Activated naive CD8-positive, alpha-beta T cell treated with anti-CD3 and anti-CD28 coated beads, Interleukin-2, amount 10 ng/mL, durations not matched to agents 7 days and 5 days (primary cell): ENCODE measurements at places on chromosomes 2 and 18. TPM values are rescaled to one million over a fixed set of nuclear protein-coding genes. Genes with fewer than 3 reads are reported as not detected.

Gene CTAGE1
- not detected for total RNA-seq

GRCh38 chr18:57791911-57792310 lies 11.2 kb downstream of the ATP8B1 start:
- no peak for DNase-seq
- H3K36me3 ChIP-seq, result no peaks in the 10 kb centered on the region
- H3K4me3 ChIP-seq, result no peak overlapping the region

DNA sequence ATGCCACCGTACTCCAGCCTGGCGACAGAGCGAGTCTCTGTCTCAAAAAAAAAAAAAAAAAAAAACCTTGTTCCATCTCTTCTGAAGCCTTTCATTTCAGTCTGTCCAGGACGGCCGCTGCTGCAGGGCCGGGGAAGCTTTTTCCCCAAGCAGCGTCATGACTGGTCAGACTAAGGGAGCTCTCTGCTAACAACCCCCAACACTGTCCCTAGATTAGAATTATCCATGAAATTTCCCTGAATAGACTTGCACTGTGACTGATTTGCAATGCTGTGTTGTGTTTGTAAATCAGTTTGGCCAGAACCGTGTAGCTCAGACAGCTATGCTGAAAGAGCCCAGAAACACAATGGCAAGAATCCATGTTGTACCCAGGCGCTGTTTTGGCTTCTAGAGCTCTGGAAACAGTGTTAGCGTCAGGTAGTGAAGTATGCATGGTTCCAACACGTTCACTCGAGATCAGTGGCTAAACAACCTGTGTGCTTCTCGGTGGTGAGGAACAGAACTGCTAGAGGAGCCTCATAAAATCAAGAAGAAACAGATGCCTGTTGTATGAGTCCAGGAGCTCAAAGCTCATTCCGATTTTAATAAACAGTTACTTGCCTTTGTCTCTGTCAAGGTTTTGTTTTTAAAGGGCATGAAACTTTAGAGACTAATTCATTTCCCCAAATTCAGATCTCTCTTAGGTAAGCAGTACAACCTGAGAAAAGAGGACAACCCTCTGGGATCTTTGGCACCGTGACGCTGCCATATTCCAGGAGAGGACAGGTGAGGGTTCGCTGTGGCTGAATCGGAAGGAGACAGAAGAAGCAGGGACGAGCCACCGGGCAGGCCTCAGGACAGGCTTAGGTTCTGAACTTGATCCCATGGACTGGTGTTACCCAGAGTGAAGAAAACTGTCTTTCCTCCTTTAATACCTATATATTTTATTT lies 43.5 kb downstream of the GORASP2 start:
- no peaks in the 10 kb centered on the region for H3K36me3 ChIP-seq
- H3K4me3 ChIP-seq, result peak overlapping the region; percentile 51
- H3K4me1 ChIP-seq, result peaks cover 8% of the 10 kb centered on the region
- peak overlapping the region; percentile 56 for H3K27ac ChIP-seq
- no peaks in the 10 kb centered on the region for H3K27me3 ChIP-seq

DNA sequence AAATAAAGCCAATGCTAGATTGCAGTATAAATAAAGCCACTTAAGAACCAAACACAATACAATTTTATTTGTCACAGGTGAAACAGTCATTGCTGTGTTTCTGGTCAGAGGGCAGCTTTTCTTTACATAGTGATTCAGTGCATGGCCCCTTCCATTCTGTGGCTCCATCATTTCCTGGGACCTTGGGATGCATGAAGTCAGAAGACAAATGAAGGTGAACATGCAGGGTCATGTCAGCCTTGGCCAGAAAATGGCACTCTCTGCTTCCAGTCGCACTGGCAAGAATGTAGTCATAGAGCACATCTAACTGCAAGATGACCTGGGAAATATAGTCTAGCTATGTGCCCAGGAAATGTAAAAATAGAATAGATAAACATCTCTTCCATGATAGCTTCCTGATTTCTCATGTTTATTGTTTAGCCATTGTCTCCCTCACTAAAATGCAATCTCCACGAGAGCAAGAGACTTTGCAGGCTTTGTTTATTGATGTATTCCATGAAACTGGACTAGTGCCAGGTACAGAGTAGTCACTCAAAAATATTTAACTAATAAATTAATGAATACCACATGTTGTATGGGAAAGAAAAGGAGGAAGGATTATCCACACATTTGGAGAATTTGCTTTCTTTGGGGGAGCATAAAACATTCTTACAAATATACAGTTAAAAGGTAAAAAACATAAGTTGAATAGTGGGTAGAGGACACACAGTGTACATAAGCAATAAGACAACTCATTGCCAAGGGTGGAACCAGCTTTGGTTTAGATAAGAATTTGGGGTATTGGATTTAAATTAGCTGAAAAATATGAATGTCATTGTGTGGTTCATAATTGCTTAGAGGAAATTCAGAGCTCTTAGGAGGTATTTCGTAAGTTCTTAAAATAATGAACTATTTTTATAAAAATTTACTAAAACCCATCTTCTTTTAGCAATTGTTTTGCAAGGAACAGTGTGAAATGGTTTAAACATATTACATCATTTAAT lies 343.8 kb downstream of the PID1 start:
- H3K27me3 ChIP-seq, result no peaks in the 10 kb centered on the region
- H3K4me3 ChIP-seq, result no peak overlapping the region
- no peaks in the 10 kb centered on the region for H3K36me3 ChIP-seq
- no peak overlapping the region for H3K27ac ChIP-seq
- DNase-seq, result no peak
- H3K4me1 ChIP-seq, result no peaks in the 10 kb centered on the region
